Heart left ventricle (tissue), 16 donors: ENCODE measurements at places on chromosomes 6 and 20. TPM values are rescaled to one million over a fixed set of nuclear protein-coding genes. Genes with fewer than 3 reads are reported as not detected.

CALHM4 gene
- total RNA-seq: not detected

OPN5 gene
- 0.39 TPM for total RNA-seq

CENPB gene
- 63.2 TPM for total RNA-seq

TSBP1 gene
- not detected for total RNA-seq

SYNDIG1 gene
- 16.6 TPM for total RNA-seq

AHI1 gene
- 17.1 TPM for total RNA-seq

TINAG gene
- 0.55 TPM for total RNA-seq

CLDN20 gene
- total RNA-seq: not detected

ENTPD6 gene
- 86.7 TPM for total RNA-seq

RIMS1 gene
- total RNA-seq: 0.32 TPM

SULF2 gene
- 17.4 TPM for total RNA-seq

LPA gene
- not detected for total RNA-seq

TOX2 gene
- 2.7 TPM for total RNA-seq
